ENCODE measurements at places on chromosomes 11 and 22.
A peak's percentile ranks its signal among the peaks of the same experiment; 100 is the strongest.

GRCh38 chr11:46527591-46528130, 66.2 kb downstream of the AMBRA1 start:
- no peak for DNase-seq

DNA sequence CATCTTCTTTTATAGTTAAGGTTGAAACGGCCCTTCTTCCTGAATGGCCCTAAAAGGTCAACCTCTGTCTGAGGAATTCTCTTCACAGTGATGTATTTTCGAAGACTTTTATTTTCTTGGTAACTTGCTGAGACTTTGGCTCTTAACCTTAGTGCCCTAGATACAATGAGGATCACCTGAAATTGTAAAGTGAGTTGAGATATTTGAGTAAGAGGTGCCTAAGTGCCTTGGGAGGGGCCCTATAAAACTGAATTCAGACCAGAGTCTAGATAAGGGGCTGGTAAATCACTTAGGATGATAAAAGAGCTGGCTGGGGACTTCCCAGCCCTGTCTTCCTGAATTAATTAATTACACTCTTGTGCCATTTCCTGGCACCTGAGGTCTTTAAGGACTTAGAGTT, 505.6 kb upstream of the KIRREL3 start:
- DNase-seq, result no peak

DNA sequence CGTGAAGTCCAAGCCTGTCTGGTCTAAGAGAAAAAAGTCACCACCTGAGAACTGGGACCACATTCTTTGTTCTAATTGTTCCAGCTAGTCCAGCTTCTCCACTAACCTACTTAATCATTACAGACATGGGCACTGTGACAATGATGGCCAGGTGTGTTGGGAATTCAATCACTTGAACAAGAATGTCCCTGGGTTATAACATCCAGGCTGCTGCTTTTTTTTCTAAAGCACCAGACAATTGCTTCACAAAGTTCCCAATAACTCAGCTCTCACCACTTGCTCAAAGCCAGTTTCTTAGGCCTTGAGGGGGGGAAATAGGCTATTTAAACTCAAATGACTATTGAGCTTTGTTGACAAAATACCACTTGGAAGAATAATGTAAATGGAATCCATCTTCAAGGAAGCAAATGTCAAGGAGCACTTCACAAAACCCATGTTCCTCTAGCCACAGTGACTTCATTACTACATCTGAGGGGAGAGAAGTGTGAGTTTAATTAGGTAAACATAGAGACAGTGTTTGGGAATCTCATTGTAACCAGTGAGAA, 80.3 kb downstream of the ME3 start:
- DNase-seq, result no peak

GRCh38 chr11:57205041-57205641, 23.4 kb downstream of the LRRC55 start:
- DNase-seq, result no peak

DNA sequence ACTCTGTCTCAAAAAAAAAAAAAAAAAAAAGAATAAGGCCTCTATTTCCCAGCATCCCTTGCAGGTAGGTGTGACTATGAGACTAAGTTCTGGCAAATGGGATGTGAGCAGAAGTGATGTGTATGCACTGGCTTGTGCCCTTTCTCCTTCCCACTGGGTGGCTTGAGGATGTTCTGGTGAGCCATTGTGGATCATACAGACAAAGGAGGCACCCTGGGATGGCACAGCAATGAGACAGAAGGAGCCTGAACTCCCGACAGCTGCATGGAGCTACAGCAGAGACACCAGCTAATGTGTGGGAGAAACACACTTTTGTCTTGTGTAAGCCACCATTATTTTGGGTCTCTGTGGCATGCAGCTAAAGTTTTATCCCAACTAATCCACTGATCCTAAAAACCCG, 10.6 kb upstream of the SORL1 start:
- no peak for DNase-seq

DNA sequence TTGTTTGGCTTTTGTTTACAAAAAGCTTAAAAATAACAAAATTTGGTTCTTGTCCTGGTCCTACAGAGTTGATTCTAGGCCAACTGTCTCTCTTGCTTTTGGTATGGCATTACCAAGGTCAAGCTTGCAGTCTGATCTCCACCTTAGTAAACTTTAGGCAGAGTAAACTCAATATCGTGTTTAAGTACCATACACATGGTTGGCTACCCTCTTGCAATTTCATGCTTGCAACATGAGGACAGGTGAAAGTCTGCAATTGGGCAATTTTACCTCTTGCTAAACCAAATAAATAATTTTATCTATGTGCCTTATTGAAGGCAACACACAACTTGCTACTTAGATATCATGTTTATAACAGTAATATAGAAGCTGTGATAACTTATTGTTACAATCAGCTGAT, 125.1 kb downstream of the ARHGAP20 start:
- no peak for DNase-seq

DNA sequence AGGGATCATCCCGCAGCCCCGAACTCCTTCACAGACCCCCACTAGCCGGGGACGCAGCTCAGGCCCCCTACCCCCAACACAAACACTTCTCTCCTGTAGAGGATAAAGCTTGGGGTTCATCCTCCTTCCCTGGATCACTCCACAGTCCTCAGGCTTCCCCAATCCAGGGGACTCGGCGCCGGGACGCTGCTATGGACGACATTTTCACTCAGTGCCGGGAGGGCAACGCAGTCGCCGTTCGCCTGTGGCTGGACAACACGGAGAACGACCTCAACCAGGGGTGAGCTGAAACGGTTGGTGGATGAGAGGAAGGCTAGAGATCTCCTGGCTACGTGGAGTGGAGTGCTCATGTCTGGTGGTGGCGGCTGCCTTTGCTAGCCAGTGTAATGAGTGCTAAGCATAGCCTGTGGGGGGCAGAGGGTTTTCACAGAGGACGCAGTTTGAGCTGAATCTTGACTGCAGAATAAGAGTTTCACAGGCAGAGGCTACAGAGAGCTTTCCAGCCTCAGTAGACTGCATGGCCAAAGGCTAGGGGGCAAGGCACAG, 580 bp downstream of the ILK start:
- DNase-seq, result peak; percentile 71

Measured in GM10248 (cell line).